Epithelial cell of esophagus (primary cell): ENCODE measurements at places on chromosomes 1 and 21.
A peak's percentile ranks its signal among the peaks of the same experiment; 100 is the strongest.

DNA sequence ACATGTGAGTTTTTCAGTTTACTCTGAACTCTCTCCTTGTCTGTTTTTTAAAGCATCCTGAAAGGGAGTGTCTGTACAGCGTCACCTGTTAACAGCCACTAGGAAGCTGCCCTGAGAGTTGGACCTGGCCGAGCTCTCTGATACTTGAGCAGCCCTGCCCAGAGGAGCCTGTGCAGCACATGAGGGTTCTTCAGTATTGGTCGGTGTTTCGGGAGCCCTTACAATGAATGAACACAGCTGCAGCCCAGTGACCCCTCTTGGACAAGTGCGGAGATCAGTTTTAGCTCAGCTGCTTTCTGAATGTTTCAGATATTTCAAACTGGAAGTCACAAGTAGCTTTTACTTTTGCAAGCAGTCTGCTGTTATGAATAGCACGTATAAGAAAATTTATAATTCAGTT, 39.2 kb downstream of the ADARB1 start:
- DNase-seq: no peak

- peak; percentile 57 for DNase-seq
Measured at GRCh38 chr1:240474133-240474614, 137.8 kb downstream of the GREM2 start.

DNA sequence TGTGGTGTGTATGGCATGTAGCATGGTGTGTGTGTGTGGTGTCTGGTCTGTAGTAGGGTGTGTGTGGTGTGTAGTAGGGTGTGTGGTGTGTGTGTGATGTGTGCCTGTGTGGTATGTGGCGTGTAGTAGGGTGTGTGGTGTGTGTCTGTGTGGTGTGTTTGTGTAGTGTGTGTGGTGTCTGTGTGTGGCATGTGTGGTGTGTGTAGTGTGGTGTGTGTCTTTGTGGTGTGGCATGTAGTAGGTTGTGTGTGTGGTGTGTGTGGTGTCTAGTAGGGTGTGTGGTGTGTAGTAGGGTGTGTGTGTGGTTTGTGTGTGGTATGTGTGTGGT, 85.5 kb downstream of the SYT2 start:
- DNase-seq: no peak

GRCh38 chr1:203114202-203114601, 13.3 kb upstream of the ADORA1 start:
- DNase-seq: no peak

DNA sequence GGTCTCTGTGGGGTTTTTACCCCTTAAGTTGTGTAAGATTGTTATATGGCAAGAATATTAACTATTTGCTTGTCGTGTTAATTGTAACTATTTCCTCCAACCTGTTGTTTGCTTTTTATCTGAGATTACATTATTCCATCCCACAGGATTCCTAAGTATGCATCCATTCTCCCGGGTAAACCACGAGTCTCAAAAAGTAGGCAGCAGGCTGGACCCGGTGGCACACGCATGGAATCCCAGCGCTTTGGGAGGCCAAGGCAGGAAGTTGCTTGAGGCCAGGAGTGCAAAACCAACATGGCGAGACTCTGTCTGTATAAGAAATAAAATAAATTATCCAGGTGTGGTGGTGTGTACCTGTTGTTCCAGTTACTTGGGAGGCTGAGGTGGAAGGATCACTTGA, 12.6 kb upstream of the RSPO1 start:
- DNase-seq: no peak

- no peak for DNase-seq
Measured at GRCh38 chr21:46319186-46319585, 4.5 kb downstream of the C21orf58 start.

DNA sequence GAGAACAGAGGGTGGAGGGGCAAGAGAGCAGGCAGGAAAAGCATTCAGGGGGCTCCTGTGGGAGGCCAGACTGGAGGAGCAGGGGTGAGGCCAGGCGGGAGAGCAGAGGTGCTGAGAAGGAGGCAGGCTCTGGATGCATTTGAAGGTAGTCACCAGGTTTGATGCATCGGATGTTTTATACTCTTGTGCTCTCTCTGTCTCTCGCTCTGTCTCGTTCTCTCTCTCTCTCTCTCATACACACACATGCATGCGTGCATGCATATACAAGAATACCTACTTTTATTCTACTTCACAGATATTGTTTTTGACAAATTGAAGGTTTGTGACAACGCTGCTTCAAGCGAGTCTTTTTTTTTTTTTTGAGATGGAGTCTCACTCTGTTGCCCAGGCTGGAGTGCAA, 15.0 kb upstream of the ITPKB start:
- DNase-seq: no peak

DNA sequence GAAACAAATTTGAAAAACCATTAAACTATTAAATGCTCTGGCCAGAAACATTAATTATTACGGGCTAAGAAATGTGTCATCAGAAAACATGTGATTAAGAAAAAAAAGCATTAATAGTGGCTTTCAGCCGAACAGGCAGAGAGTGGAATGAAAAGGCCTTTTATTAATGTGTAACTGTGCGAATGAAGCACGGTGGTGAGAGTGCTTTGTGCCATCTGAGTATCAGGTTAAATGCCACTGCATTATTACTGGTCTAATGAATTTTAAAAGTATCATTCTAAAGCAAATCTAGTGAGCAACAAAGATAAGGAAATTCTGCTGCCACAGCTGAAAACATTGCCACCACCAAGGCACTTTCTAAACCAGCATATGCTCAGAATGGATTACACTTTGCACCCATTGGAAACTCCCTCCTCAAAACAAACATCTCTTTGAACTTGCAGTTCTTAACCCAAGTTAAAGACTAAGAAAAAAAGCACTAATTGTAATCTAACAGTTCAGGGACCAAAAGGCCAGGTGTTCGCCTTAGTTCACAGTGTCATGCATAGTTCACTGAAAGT, 30.0 kb upstream of the SSX2IP start:
- DNase-seq: no peak

GRCh38 chr1:87030740-87031690, 116.6 kb downstream of the HS2ST1 start:
- DNase-seq: no peak

GRCh38 chr1:208182880-208183645, 61.1 kb downstream of the PLXNA2 start:
- DNase-seq: no peak

DNA sequence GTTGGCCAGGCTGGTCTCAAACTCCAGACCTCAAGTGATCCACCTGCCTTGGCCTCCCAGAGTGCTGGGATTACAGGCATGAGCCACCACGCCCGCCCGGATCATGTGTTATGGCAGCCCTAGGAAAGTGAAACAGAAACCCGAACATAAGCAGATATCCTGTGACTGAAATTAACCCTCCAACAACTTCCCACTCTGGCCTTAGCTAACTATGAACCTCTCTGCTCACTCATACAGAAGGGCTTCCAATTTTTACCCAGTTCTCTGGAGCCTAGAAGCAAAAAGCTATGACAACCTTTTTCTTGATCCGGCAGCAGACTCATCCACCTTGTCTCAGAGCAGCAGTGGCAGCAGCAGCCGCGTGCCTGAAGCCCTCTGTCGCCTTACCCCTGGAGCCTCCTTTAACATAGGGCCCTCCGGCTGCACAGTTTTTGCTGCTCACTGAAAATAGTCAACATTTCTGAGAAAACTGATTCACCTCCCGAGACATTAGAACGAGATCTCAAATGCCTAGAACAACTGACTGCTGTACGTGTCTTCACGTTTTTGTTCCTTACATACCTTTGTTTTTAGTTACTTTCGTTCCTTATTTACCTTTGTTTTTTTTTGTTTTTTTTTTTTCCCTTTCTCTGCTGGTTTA, 9.3 kb downstream of the CBR1 start:
- no peak for DNase-seq

GRCh38 chr21:31752352-31752751, 20.4 kb upstream of the SCAF4 start:
- DNase-seq: peak; percentile 90

GRCh38 chr1:63743781-63744180, 30.0 kb upstream of the ROR1 start:
- no peak for DNase-seq

DNA sequence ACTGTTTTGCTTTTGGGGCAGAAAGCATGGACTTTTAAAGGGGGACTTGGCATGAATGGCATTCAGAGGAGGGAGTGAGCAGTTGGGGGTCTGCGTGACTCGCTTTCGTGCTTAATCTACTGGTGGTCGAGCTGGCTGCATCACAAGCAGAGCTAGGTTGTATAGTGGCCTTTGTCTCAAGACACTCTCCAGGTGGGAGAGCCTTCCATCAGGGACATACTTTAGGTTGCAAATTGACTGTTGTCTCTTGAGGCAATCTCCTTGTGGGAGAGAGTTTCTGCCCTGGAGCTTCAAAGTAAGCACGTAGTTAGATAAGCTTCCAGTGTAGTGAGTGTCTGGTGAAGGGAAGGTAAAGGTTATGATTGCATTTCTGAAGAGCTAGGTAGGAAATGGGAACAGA, 93.9 kb downstream of the C1orf21 start:
- DNase-seq: no peak

DNA sequence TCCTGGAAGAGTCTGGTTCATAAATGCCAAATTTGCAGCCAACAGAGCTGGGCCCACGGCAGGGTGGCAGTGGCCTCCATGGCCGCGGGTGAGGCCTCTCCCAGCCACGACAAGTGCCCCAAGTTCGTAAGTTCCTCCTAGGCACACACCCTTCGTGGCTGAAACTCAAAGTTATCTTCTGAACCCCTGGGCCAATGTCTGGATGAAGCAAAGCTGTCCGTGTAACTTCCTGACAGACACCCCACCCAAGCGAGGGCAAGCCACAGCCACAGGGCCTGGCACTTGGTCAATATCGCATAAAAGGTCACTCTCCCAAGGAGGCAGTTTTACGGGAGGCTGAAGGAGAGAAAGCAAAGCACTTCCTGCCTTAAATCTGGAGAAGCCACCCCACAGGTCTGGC, 27.8 kb upstream of the GPR153 start:
- no peak for DNase-seq

GRCh38 chr1:25647106-25647505, 30.5 kb downstream of the MAN1C1 start:
- no peak for DNase-seq

- no peak for DNase-seq
Measured at GRCh38 chr1:193412748-193413147, 226.3 kb upstream of the B3GALT2 start.

DNA sequence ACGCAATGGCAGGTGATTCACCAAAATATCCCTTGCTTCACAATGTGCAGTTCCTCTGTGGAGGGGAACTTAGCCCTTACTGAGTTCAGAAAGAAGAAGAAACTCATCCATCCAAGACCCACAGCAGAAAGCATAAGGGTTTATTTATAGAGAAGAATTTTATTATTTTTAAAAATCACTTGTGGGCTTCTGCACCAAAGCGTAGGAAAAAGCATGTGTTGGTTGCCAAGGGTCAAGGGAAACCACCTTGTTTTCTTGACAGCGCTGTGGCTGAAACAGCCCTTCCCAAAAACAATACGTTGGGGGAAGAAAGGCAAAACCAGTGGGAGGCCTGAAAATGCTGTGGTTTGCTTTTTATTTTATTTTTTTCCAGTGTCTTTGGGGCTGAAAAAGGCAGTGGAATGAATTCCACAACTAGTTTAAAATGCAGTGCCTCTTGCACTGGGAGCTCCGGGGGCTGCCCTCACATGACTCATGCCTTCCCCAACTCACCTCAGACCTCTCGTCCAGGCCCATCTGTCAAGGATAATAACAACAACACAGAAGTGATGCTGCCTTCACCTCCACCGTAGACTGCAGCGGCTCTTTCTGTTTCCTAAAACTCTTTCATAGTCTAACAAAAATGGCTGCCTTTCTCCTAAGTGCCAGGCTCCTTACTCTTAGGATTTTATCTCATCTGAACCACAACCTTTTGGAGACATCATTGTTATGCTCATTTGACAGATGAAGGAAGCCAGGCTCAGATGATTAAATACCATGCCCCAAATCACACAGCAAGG, 224.2 kb upstream of the JUN start:
- no peak for DNase-seq

DNA sequence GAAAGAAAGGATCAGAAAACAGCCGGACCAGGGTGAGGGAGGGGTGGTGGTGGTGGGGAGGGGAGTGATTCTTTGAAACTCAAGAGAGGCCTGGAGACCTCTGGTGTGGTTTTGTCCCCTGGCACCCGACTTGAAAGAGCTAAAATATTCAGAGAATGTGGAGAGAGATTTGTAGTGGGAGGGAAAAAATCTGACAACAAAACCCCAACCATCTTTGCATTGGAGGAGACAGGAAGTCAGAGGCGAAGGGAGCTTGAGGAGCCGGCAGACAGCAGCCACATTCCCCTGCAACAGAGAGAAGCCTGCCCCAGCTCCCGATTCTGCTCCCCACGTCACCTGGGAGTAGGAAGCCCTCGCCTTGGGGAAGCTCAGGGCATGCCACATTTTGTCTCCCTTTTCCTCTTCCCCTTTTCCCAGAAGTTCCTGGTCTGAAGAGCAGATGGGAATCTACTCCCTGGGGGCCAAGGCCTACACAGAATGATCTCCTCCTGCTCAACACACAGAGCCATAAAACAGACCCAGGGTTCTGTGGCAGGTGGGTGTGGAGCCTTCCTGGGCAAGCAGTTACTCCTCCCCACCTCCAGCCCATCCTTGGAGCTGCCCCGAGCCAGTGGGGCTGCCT, 84.9 kb downstream of the ITPKB start:
- DNase-seq: no peak

DNA sequence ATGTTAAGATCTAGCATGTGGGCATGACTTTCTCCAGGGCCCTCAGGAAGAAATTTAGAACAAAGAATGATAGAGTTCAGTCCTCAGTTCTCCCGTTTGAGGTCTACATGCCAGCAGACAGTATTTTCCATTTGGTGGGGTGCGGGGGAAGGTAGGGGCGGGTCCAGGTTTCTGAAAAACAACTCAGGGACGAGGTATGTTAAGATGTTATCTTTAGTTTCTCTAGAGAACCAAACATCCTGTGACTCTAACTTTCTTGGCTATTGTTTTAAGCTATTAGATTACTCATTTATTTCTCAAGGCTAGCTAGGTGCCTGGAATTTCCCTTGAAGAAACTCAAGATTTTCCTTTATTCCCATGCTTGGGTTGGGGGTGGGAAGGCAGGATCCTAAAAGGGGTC, 42.3 kb upstream of the SYT14 start:
- peak; percentile 91 for DNase-seq

- DNase-seq: peak; percentile 52
Measured at GRCh38 chr1:184389446-184389845, 2.6 kb downstream of the C1orf21 start.

DNA sequence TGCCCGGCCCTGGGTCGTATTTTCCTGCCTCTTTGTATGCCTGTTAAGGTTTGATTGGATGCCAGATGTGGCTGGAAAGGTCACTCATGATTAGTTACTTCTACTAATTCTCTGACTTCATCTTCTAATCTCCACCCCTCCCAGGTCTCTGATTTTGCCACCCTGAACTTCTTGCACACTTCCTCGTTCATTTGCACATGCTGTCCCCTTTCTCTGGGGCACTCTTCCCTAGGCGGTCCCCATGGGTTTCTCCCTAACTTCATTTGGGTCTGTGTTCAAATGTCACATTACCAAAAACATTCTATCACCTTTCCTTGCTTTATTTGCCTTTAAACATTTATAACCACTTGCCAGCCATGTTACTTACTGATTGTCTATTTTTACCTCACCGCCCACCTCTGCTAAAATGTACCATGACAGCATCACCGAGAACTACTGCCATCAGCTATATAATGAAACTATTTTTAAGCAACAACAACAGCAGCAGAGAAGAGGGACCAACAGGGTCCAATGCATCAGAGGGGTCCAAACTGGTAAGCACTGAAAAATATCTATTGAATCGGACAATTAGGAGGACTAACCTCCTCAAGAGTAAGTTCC, 45.8 kb upstream of the FMOD start:
- no peak for DNase-seq
